ENCODE measurements at places on chromosomes 5 and 9. TPM values are rescaled to one million over a fixed set of nuclear protein-coding genes. Genes with fewer than 3 reads are reported as not detected.
A peak's percentile ranks its signal among the peaks of the same experiment; 100 is the strongest.

- DNase-seq = no peak
Measured at GRCh38 chr9:1129382-1129781, 79.2 kb downstream of the DMRT2 start.

GRCh38 chr9:68492806-68493205, 47.9 kb downstream of the TMEM252 start:
- DNase-seq = no peak

DNA sequence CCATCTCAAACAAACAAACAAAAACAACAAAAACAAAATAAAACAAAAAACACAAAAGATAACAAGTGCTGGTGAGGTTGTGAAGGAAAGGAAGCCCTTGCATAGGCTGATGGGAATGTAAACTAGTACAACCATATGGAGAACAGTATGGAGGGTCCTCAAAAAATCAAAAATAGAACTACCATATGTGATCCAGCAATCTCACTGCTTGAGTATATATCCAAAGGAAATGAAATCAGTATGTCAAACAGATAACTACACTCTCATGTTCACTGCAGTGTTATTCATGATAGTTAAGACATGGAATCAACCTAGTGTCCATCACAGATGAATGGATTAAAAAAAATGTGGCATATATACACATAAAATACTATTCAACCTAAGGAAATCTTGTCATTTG, 395.7 kb upstream of the SLC24A2 start:
- no peak for DNase-seq

- no peak for DNase-seq
Measured at GRCh38 chr9:128999581-129000206, 28.4 kb downstream of the SH3GLB2 start.

GRCh38 chr9:3028535-3028934, 184.6 kb upstream of the PUM3 start:
- peak; percentile 13 for DNase-seq

DNA sequence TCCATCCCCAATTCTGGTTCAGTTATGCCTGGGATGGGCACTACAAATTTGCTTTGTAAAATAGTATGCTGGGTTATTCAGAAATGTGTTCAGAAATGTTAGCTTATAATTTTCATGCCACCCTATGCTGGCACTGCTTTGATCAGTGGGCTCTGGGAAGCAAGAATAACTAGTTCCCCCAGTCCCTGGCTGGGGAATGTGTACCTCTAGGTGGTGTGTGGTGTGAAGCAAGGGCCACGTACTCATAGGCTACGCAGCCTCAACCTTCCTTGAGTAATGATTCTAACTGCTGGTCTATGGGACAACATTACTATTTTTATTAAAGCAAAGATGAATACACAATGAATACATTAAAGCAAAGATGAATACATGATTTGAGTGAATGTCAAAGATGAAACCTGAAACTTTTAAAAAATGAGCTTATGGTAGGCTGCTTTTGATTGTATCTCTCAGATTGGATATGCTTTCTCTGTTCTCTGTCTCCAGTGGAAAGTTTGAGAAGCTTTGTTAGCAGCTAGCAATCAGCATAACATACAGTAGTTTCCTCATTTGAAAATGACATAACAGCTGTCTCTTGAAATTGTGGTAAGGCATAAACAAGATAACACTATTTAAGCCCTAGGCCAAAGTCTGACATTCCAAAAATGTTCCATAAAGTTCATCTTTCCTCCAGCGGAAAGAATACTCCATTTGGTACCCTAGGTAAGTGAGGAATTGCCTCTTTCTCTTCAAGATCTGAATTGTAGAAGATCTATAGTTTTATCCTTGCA, 174.7 kb upstream of the NFIB start:
- DNase-seq = no peak

DNA sequence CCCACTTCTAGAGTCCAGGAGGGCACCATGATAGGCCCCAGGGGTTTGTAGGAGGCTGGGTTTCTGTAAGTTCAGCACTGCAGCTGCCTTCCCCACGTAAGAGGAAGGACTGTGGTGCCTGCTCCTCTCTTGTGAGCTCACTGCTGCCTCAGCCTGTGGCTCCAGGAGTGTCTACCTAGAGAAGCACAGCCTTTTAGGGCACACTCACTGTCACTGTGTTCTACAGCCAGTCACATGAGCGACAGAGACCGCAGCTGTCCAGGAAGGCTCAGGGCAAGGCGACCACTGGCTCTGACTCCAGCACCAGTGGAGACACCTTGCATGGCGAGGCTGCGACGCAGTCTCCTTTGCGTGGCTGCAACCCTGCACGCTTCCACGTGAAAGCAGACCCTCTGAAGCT, 72.8 kb downstream of the OTULIN start:
- DNase-seq = no peak

DNA sequence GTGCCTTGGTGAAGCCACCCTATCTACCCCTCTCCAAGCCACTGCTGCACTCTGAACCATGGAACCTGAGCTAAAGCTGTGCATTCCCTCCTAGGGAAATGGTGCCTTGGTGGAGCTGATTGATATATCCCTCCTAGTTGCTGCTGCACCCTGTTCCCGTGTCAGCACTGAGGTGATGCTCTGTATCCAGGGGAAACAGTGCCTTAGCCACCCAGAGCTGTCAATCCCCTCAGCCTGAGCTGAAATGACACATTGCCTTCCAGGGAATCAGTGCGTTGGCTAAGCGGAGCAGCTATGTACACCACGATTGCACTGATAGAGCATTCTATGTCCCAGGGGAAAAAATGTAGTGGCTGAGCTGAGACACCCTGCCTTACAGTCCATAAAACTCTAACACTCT, 257.0 kb downstream of the TMEM232 start:
- no peak for DNase-seq

DNA sequence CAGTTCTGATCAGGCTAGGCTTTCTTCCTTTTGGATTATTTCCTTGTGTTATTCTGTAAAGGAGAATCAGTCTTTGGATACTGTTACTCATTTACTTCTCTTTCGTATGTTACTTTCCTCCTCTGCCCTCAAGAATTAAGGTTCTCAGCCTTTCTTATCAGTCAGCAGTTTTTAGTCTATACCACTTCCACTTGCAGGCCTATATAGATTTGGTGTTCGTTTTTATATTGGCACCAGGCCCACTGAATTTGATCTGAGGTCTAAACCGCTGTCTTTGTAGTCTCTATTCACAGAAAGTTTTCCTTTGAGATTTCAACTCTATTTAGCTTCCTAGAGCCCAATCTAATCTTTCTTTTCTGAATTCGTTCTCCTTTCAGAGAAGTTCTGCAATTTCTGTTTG, 62.8 kb downstream of the ERBIN start:
- no peak for DNase-seq

DNA sequence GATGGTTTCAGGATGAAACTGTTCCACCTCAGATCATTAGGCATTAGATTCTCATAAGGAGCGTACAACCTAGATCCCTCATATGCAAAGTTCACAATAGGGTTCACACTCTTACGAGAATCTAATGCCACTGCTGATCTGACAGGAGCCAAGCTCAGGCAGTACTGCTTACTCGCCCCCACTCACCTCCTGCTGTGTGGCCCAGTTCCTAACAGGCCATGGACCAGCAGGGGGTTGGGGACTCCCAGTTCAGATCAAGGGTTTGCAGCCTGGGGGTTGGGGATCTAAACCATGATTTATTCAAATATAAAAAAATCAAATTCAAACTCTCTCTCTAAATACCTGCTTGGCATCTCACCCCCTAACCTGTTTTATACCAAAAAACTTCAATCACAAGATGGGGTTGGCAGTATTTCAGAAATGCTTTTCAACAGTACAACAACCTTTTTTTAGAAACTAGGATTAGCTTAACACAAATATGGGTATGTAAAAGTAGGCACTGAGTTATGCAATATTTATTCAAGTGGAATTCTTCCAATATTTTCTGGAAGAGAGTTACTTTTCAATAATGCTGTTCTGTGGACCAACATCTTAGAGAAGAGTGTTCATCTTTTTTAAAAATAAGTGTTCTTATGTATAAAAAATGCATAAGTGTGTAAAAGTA, 30.1 kb upstream of the SLC12A2 start:
- DNase-seq = no peak

GRCh38 chr9:92293075-92293354, 482 bp downstream of the IARS1 start:
- no peak for DNase-seq

DNA sequence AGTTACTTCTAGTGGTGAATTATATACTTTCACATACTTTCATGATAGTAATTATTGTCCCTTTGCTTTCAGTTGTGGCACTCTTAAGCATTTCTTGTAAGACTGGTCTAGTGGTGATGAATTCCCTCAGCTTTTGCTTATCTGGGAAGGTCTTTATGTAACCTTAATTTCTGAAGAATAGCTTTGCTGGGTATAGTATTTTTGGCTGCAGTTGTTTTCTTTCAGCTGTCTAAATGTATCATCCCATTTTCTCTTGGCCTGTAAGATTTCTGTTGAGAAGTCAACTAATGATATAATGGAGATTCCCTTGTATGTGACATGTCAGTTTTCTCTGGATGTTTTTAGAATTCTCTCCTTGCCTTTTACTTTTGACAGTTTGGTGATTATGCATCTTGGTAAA, 41.0 kb downstream of the TMEM38B start:
- no peak for DNase-seq

DNA sequence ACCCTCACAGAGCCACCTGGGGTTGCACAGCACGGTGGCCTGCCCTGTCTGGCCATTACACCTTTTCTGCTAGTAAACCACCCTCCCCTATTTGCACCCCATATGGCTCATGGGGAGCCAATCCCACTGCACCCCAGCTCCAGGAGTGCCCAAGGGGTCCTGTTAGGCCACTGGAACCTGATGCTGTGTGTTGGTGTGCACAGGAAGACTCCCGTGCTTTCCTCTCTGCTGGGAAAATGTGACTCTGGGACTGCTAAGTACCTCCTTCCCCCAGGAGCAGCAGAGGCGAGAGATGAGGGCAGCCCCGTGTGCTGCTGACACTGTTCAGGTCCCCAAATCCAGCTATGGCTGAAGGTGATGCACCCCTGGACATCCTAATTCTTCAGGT, 126.3 kb downstream of the ADAMTS2 start:
- DNase-seq = no peak

DNA sequence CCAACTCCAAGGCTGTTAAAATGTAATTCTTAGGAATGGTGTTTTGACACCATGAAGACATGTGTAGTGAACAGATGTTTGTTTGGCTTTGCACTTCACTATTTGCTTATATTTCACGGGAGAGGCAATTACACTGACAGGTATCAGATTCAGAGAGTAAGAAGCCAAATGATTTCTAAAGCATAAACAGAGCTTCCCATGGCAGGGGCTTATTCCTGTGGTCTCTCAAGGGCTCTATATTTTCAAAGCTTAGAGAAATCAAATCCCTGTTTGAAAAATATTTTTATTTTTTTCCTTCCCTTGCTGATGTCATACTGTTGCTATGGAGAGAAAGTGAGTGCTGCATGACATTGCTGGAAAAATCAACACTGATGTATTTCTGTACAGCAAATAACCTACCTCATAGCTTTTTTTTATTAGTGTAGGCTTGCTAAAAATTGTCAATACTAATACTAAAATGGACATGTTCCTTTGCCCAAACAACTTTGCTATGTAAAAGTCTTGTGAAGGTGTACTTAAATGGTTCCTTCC, 161.4 kb downstream of the GIN1 start:
- DNase-seq = no peak

DNA sequence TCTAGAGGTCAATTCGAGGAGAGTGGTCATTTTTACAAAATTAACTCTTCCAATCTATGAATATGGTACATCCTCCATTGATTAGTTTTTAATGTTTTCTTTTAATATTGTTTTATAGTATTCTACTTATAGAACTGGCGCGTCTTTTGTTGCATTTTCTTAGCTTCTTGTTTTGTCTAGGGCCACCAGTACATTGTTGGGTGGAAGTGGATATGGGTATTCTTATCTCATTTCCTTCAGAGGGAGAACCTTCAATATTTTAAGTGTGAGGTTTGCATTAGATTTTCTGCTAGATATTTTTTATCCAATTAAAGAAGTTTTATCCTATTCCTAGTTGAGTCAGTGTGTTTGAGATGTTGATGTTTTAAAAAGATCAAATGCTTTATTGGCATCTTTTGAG, 69.8 kb downstream of the RPS23 start:
- DNase-seq = no peak

- DNase-seq = no peak
Measured at GRCh38 chr9:89657765-89658164, 53.0 kb downstream of the GADD45G start.

- no peak for DNase-seq
Measured at GRCh38 chr9:5364294-5365024, 24.8 kb upstream of the RLN1 start.

Gene RPL37
- 820 TPM for total RNA-seq

Gene SHISAL2B
- not detected for total RNA-seq

Gene PCDHB2
- 3.6 TPM for total RNA-seq

Gene PCDHB8
- total RNA-seq = 1.8 TPM

Gene PCDHA6
- 2.0 TPM for total RNA-seq

Gene NMRK1
- total RNA-seq = 32.9 TPM
